ENCODE measurements at places on chromosomes 2 and 18. TPM values are rescaled to one million over a fixed set of nuclear protein-coding genes. Genes with fewer than 3 reads are reported as not detected.

GRCh38 chr18:60153376-60153775, 219.2 kb downstream of the MC4R start:
- DNase-seq: no peak

CDCA7 gene
- total RNA-seq: 1.0 TPM

GRCh38 chr2:37894601-37895000, 30.5 kb upstream of the RMDN2 start:
- no peak for DNase-seq

- DNase-seq: no peak
These were observed 74.3 kb upstream of the MMADHC start for GRCh38 chr2:149661844-149662243.

NPAS2 gene
- 17.5 TPM for total RNA-seq
